NCI-H345 (cell line): ENCODE measurements at places on chromosomes 5 and 9.

DNA sequence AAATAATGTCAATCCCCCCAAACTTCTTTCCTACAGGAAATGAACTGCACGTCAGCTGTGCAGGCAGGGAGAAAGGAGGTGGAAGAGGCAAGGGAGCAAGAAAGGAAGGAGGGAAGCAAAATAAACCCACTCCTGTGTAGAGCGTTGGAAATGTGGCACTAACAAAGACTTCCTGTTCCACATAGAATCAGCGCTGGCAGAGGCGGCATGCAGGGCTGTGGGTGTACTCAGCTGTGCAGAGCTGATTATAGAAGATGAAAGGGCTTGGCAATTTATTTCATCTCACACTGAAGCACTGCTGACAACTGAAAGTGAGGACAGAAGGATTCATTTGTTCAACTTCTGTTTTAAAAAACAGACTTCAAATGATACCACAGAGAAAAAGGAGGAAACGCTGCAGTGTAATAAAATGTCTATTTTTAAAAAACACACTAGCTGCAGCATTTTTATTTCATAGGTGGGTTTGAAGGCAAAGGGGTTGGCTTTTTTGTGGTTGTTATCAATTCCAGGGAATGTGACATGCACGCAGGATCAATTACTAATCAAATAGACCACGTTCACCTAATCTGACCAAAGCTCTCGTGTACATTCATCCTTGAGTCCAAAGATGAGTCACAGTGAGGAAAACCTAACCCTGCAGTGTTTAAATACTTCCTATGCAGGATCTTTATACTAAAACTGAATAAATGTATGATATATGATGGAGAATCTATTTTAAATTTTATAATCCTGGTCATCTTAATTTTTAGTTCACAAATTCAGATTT is 583.5 kb downstream of the ZNF608 start:
- peak; percentile 44 for DNase-seq

DNA sequence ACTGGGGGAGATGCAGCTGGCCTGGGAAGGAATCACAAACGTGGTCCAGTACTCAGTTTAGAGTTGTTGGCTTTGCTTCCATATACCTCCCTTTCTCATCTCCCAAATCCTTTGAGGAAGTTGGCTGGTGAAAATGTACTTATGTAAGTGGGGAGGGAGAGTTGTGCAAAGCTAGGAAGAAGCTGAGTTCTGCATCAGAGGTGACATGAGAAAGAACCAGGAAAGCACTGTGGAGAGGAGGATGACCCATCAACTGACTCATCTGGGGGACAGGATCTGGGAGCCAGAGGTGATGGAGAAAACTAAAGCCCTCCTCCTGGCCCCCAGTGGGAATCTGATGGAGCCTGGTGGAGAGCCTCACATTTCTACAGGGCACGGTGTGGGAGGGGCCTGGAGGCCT is 16.2 kb downstream of the KCNMB1 start:
- DNase-seq, result no peak

- DNase-seq, result no peak
Measured at GRCh38 chr9:131366761-131367401, 27.0 kb upstream of the PRRC2B start.

DNA sequence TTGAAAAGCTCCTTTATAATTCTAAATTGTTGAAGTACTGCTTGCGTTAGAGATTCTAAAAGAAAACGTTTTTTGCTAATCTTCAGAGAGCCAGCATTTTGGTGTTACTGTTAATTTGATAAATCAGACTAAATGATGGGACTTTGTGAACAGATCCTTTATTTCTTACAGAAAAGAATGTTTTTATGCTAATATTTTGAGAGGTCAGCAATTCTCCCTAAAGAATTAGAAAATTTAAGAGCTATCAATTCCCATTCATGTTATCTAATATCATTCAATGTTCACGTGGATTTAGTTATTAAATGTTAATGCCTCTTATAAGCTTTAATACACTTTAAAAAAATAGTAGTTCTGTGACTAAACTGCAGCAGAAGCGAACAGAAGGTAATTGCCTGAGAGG is 2.4 kb downstream of the AGGF1 start:
- DNase-seq, result no peak

DNA sequence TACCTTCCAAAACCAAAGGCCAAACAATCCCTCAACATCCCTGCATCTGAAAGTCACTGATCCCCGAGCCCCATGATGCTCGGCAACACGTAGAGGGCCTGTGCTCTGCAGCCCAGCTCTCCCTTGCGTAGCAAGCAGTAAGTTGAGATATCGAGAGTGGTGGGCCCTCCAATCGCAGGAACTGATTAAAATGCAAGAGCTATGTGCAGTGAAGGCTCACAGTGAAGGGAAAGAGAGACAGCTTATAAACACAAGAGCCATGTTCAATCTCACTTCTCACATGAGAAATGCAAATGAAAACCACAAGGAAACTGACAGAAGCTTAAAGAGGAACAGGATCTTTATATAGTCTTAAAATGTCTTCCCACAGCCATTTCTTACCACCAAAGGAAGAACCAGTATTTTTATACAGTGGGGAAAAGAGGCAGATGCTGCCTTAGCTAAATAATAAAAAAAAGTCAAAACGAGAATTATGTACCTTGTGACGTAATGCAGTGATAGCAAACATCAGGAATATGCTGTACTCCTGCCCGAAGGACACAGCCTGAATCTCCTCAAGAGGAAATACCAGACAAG is 24.6 kb downstream of the TTF1 start:
- no peak for DNase-seq

GRCh38 chr5:139651853-139652787 is 4.0 kb downstream of the CXXC5 start:
- no peak for DNase-seq

DNA sequence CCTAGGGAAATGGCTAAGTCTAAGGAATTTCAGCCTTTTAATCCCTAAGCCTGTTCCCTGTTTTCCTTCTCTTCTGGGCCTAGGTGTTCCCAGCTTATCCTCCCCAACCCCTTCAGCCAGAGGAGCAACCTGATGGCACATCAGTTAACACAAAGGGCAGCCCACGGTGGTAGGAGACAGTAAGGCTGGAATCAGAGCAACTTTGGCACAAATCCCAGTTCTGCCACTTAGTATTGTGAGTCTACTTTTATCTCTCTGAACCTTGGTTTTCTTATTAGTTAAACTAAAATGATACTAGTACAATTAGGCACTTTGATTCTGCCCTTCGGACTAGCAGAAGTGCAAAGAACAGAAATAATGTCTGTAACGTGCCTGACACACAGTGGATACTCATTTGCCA is 246.8 kb downstream of the SAXO1 start:
- DNase-seq, result peak; percentile 74

DNA sequence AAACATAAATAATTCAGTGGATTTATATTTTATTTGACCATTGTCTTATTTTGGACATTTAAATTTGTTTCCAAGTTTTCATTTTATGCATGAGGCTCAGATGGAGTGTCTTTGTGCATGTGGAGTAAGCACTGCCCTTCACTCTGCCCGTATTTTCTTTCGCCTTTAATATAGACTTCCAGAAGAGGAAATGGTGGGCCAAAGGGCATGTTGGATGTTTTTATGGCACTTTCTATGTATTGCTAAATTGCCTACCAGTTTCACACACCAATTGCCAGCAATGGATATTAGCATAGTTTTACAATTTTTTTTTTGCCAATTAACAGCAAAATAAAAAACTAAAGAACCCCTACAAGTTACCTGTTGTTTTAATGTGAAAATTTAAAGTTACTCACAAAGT is 38.4 kb downstream of the ZSWIM6 start:
- DNase-seq, result no peak

DNA sequence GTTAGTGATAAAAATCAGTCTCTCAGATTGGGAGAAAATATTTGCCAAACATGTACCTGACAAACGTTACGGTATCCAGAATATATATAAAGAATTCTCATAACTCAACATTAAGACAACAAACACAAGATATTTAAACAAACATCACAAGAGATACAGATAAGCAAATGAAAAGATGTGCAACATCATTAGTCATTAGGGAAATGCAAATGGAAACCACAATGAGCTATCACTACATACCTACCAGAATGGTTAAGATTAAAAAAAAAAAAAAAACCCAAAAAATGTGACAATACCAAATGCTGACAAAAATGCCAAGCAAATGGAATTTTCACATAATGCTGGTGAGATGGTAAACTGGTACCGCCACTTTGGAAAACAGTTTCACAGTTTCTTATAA is 15.4 kb downstream of the CERT1 start:
- no peak for DNase-seq

DNA sequence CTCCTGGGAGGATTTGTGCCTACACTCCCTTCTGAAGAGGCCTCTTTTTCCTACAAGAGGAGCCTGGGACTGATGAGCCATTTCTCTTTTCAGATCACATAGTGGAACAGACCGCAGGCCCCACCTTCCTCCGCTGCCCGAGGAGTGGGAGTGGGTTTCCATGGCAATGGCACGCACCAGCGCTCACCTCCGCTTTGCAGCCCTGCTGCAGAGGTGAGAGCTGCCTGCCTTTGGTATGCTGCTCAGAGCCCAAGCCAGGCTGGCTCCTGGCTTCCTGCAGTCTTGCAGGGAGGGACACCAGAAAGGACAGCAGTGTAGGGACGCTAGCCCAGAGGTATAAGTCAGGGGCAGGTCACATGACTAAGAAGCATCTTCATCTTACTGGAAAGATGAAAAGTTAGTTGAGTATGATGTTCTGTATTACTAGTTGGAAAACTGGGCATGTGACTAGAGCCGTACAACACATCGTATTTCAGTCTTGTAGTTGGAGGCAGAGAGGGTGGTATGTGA is 12.4 kb downstream of the PTTG1 start:
- peak; percentile 84 for DNase-seq

- DNase-seq, result no peak
Measured at GRCh38 chr9:19193029-19193324, 37.5 kb upstream of the DENND4C start.

- DNase-seq, result no peak
Measured at GRCh38 chr5:120504057-120504456, 40.0 kb downstream of the PRR16 start.

- DNase-seq, result no peak
Measured at GRCh38 chr9:122030357-122030756, 62.8 kb downstream of the TTLL11 start.

- no peak for DNase-seq
Measured at GRCh38 chr9:24090566-24090965, 264.5 kb upstream of the ELAVL2 start.

GRCh38 chr5:78893940-78894677 is 91.0 kb downstream of the ARSB start:
- DNase-seq, result no peak

- DNase-seq, result no peak
Measured at GRCh38 chr5:126814721-126815404, 37.9 kb downstream of the LMNB1 start.

GRCh38 chr9:109182940-109183798 is 16.1 kb upstream of the FRRS1L start:
- no peak for DNase-seq

DNA sequence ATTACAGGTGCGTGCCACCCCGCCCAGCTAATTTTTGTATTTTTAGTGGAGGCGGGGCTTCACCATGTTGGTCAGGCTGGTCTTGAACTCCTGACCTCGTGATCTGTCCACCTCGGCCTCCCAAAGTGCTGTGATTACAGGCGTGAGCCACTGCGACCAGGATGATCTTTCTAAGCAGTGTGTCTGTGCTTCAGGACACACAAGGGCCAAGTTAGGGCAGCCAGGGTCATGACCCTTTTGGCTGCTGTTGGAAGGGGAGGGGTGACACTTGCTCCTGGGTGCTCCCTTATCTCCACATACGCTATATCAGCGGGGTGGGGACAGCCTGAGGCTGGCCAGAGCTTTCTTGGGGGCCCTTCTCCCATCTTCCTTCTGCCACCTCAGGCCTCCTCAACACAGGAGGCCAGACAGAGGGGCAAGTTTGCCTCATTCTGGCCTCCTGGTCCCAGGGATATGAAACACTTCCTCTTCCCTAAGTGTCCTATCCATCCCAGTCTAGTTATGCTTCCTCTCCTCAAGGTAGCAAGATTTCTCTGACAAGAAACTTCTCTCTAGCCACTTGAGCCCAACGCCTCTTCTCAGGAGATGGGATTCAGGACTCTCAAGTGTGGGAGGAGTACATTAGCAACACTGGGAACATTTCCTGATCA is 1.9 kb upstream of the ZNF79 start:
- no peak for DNase-seq
